ENCODE measurements at places on chromosomes 12 and 14. TPM values are rescaled to one million over a fixed set of nuclear protein-coding genes. Genes with fewer than 3 reads are reported as not detected.

Gene PTCSC3
- total RNA-seq, result not detected

Gene NAV3
- total RNA-seq, result 35.6 TPM

Gene KCNJ8
- total RNA-seq, result 50.1 TPM

Gene ZNF385A
- total RNA-seq, result 30.4 TPM

Gene ANKRD33
- not detected for total RNA-seq

Gene KRT6A
- total RNA-seq, result 299 TPM

Gene C14orf132
- total RNA-seq, result 35.2 TPM

Gene TSPAN19
- total RNA-seq, result not detected

Gene RFLNA
- total RNA-seq, result 5.8 TPM

Gene FOXN4
- not detected for total RNA-seq

Gene CPNE6
- not detected for total RNA-seq

Gene CCNT1
- 27.3 TPM for total RNA-seq
